ENCODE measurements at places on chromosomes 11 and 22.

GRCh38 chr11:125256541-125257189 is 92.1 kb downstream of the PKNOX2 start:
- DNase-seq, result no peak

GRCh38 chr22:46219636-46220035 is 30.5 kb downstream of the CDPF1 start:
- no peak for DNase-seq

- DNase-seq, result no peak
These were observed 33.1 kb upstream of the SPTBN2 start for GRCh38 chr11:66762088-66762487.

DNA sequence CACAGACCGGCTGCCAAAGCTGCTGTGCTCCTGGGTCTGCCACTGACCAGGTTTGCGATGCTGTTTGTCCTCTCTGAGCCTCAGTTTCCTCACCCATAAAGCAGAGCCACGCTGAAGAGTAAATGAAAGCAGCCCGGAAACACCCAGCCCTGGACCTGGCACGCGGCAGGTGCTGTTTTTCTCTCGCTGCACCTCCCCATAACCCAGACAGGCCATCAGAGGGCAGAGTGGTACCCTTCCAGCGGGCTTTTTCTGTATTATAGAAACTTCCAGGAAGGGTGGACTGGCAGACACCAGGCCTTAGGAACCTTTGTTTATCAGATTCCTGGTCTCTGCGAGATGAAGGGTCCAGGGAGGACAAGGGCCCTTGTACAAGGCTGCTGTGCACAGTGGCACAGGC is 17.9 kb upstream of the FGF19 start:
- DNase-seq, result no peak

Measured in NCI-H1436 treated with DMSO at 0.1 percent for 48 hours (cell line).